ENCODE measurements at places on chromosomes 1 and 21.

- DNase-seq: no peak
- no peak overlapping the region for H3K4me3 ChIP-seq
- no peaks in the 10 kb centered on the region for H3K27me3 ChIP-seq
- no peaks in the 10 kb centered on the region for H3K36me3 ChIP-seq
Measured at GRCh38 chr1:67679691-67680090, 5.3 kb upstream of the GADD45A start.

DNA sequence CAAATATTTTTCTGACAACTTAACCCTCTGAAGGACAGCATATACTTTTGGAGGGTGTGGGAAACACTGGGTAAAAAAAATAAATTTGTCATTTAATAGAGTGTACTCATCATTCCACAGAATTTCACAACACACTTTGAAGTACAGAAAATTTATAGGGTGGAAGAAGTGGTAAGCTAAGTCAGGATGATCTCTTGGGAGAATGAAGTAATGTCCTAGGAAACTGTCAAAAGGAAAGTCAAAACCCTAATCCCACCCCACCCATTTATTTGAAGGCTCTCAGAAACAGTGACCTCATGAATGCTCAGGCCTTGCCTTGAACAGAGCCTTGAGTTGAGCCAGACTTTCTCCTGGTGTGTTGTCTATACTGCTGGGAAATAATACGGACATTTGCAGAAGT, 7.3 kb upstream of the UAP1 start:
- no peaks in the 10 kb centered on the region for H3K27me3 ChIP-seq
- no peak for DNase-seq
- H3K4me3 ChIP-seq: no peak overlapping the region

GRCh38 chr1:4585216-4585615, 69.2 kb upstream of the AJAP1 start:
- H3K4me3 ChIP-seq: no peak overlapping the region
- peaks cover 3% of the 10 kb centered on the region for H3K4me1 ChIP-seq
- DNase-seq: no peak
- H3K36me3 ChIP-seq: no peaks in the 10 kb centered on the region
- no peak overlapping the region for H3K27ac ChIP-seq

DNA sequence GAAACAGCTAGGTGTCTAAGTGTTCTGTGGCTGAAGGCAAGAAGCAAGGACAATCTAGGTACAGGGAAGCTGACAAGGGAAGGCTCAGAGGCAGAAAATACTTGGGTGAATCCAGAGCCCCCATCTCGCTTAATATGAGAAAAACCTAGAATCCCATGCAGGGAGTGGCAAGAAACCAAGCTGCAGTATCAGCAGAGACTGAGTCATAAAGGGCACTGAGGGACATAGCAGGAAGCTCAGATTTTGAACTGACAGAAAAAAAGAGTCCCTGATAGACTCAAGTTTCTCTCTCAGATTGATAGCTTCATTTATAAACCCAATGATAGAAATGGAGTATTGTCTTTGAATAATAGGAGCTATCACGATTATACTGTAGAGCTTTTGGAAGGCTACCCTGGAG, 77.3 kb upstream of the KCNJ15 start:
- no peak overlapping the region for H3K4me3 ChIP-seq
- DNase-seq: no peak
- H3K36me3 ChIP-seq: no peaks in the 10 kb centered on the region
- H3K4me1 ChIP-seq: no peaks in the 10 kb centered on the region
- H3K27ac ChIP-seq: no peak overlapping the region

GRCh38 chr21:36134803-36135390, at the start of gene CBR3:
CBR3 (plus strand) TSS chr21:36135079; CDS start chr21:36135193, 114 bp downstream.
- no peak for DNase-seq
- no peaks in the 10 kb centered on the region for H3K27me3 ChIP-seq
- peak within 1 kb of the TSS; percentile 84 for H3K4me3 ChIP-seq
- H3K4me1 ChIP-seq: peaks cover 36% of the 10 kb centered on the region

DNA sequence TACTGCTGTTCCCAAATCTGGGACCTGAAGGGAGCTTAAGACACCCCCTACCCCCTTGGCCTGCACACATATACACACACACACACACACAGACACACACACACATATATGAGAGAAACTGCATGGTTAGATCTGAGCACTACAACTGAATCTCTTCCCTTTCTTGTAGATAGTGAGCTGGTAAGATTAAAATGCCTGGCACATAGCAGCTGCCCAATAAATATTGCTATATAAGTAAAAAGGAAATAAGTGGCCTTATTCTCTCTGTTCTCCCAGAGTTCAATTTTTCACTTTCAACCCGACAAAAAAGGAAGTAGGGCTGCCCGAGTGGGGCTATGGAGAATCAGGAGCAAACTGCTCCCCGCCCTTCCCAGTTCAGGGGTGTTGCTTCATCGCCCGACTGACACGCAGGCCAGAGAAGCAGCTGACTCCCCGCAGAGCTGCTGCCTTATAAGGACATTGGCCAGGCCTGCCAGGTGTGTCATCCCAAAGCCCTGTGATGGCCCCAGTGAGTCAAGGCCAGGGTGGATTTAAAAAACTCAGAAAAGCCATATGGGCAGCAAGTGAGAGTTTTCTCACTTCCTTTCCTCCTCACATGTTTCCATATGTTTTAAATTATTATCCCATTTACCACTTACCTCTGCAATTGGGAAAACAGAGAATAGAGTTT, 106.5 kb upstream of the SLC44A3 start:
- DNase-seq: peak; percentile 97
- no peaks in the 10 kb centered on the region for H3K36me3 ChIP-seq
- no peak overlapping the region for H3K4me3 ChIP-seq
- peaks cover 14% of the 10 kb centered on the region for H3K4me1 ChIP-seq
- peak overlapping the region; percentile 65 for H3K27ac ChIP-seq

DNA sequence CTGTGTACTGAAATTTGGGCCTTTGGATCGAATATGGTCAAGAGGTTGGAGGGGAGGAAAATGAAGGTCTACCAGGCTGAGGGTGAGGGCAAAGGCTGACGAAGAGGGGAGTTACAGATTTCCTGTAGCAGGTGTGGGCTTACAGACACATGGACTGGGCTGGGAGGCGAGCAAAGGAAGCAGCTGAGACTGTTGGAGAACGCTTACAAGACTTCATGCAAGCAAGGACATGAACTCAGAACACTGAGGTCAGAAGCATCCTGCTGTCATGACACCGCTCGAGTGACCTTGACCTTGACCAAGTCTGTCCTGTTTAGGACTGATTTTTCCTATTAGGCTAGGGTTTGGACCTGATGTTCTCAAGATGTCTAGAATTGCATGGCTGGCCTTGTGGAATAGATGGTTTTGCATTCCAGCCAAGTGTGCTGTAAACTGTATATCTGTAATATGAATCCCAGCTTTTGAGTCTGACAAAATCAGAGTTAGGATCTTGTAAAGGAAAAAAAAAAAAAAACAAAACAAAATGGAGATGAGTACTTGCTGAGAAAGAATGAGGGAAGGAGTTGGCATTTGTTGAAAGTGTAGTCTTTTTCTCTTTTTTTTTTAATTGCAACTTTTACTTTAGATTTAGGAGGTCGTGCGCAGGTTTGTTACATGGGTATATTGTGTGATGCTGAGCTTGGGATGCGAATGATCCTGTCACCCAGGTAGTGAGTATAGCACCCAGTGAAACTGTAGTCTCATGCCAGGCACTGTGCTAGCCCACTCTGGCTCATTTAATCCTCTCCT, 5.8 kb downstream of the ELF3 start:
- H3K4me1 ChIP-seq: no peaks in the 10 kb centered on the region
- no peak overlapping the region for H3K27ac ChIP-seq
- H3K4me3 ChIP-seq: no peak overlapping the region
- no peak for DNase-seq
- no peaks in the 10 kb centered on the region for H3K36me3 ChIP-seq
- H3K27me3 ChIP-seq: no peaks in the 10 kb centered on the region

GRCh38 chr1:3069491-3070308, 697 bp downstream of the PRDM16 start:
- H3K4me1 ChIP-seq: peaks cover 60% of the 10 kb centered on the region
- peak overlapping the region; percentile 90 for H3K4me3 ChIP-seq
- no peak for DNase-seq
- peak overlapping the region; percentile 80 for H3K27ac ChIP-seq
- no peaks in the 10 kb centered on the region for H3K36me3 ChIP-seq
- no peaks in the 10 kb centered on the region for H3K27me3 ChIP-seq

- no peak overlapping the region for H3K4me3 ChIP-seq
- no peak for DNase-seq
- H3K36me3 ChIP-seq: no peaks in the 10 kb centered on the region
- peaks cover 94% of the 10 kb centered on the region for H3K27me3 ChIP-seq
- H3K27ac ChIP-seq: no peak overlapping the region
Measured at GRCh38 chr1:5745800-5746610, 246.2 kb downstream of the NPHP4 start.
